ENCODE measurements at places on chromosomes 3 and 15.

DNA sequence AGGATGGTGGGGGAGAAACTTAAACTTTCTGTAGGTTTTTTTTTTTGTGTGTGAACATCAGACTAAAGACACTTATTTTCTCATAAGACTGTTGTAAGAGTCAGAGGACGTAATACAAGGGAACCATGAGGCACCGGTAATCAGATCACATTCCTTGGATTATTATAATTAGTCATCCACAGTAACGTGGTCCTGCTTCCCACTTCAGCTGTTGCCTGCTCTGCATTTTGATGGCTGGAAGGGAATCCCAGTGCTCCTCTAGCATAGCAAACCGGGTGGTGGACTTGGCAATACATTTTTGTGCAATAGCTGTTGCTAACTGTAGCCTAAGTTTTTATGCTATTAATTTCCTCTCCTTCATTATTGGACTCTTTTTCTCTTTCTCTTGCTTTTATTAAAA is 294.8 kb downstream of the NR2F2 start:
- DNase-seq, result no peak

- DNase-seq, result no peak
Measured at GRCh38 chr15:39438260-39438659, 142.6 kb upstream of the THBS1 start.

DNA sequence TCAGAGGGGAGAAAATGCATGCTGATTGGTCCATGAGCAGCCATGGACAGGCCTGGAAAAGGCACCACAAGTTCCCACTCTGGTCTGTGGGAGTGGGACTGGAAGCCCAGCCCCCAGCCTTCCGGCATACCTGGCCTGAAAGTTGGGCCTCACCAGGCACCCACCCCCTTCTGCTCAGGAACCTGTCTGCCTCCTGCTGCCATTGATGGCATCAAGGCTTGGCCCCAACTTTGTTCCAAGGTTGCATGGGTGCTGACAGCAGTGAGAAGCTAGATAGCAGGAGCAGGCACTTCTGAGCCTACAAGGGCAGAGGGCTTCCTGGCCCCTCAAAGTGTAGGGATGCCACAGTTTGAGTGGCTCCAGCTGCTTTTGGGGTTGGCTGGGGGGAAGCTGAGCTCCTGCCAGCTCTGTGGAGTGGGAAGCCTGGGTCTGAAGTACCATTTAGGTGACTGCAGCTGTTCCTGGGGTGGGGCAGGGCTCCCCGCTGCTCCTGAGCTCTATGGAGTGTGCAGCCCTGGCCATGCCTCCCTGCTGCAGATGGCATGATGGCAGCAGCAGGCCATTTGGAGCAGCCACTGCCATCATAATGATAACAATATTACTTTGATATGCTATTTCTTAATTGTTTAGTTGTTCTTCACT is 1054.1 kb upstream of the GBE1 start:
- DNase-seq, result no peak

DNA sequence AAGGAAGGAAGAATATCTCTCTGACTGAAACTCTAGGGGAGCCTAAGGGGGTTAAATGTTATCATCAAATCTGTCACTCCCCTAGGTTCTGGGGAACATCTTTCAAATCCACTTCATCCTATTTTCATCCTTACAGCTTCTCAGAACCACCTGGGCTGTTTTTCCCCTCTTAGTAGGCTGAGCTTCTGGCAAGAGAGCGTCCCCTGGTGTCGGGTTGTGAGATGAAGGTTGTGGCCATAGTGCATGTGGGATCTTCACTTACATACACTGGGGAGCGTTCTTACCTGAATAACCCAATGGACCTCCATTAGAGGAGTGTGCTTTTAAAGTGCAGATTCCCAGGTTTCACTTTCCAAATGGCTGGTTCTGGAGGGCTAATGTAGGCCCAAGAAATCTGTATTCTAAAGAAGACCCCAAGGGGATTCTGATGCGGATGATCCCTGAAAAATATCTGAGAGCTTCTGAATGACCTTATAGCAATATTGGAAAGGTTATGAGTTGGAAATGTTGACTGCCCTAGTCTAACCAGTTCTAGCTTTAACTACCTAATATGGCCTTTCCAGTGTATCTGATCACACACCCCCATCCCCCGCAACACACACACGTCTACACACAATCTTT is 663.7 kb downstream of the AGBL1 start:
- DNase-seq, result peak; percentile 56

DNA sequence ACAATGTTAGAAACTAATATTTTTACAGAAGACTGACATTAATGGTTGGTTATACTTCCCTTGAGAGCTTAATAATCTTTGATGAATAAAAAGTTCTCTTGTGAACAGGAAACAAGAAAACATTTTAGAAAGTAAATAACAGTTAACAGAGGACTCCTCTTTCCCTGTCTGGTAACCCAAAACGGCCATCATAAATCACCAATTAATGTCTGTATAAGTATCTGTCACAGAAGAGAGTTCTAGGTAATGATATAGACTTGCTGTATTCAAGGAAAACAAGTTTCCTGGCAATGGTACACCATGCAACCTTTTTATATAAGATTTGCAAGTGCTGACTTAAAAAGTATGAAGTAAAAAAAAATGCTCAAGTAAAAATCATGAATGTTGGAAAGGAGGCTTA is 426.7 kb downstream of the SOX2 start:
- no peak for DNase-seq

GRCh38 chr3:87132801-87133200 is 94.3 kb upstream of the CHMP2B start:
- DNase-seq, result no peak

All from stimulated activated CD4-positive, alpha-beta T cell treated with anti-CD3 and anti-CD28 coated beads, Interleukin-12 subunit alpha, Interleukin-12 subunit beta, amount 100 ng/mL, for 48 hours (primary cell).